Activated T-cell treated with anti-CD3 and anti-CD28 coated beads, Interleukin-2, amount 50 U/mL, for 1 hour (primary cell): ENCODE measurements at places on chromosomes 3 and 15.

- no peak for DNase-seq
These were observed 108.7 kb downstream of the MYO9A start for GRCh38 chr15:72009222-72009621.

DNA sequence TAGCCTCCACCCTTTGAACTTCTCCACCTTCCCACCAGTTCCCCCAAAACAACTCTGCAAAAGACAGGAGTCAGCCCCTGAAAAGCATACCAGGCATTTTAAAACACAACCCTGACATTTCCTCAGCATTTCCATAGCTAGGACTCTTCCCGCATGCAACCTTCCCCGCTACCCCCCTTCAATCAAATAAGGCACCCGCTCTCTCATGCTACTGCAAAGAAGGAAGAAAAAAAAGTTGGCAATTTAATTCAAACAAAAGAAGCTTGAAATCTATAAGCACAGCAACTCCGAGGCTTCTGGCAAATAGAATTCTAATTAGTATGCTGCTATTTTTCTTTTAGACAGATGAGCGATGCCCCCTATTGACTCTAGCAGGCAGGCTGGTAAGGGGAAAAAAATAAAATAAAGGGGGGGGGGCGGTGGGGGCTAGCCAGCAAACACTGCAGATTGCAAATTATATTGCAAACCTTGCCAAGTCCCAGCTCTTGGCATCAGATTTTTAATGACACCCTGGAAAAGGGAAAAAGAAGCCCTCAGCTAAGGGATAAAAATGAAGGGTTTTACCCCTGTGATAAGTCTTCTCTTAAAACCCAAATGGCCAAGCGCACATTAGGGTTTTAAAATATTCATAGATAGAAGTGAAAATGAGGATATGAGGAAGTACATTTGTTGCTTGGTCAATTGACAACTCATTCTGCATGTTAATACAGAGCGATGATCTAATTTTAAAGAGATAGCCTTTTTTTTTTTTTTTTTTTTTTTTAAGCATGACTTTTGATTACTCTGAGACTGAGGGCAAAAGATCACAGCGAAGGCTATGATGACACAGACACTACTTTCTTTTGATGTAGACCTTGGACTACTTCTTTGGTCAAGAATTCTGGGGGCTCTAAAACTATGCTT lies 255.2 kb downstream of the NR2F2 start:
- DNase-seq, result no peak

GRCh38 chr3:158121295-158121694 lies 11.4 kb downstream of the RSRC1 start:
- no peak for DNase-seq

- no peak for DNase-seq
These were observed 101.6 kb downstream of the MYLK start for GRCh38 chr3:123782488-123782887.

GRCh38 chr3:131658115-131658514 lies 155.3 kb upstream of the MRPL3 start:
- no peak for DNase-seq

GRCh38 chr15:96670389-96670788 lies 339.9 kb downstream of the NR2F2 start:
- DNase-seq, result no peak

DNA sequence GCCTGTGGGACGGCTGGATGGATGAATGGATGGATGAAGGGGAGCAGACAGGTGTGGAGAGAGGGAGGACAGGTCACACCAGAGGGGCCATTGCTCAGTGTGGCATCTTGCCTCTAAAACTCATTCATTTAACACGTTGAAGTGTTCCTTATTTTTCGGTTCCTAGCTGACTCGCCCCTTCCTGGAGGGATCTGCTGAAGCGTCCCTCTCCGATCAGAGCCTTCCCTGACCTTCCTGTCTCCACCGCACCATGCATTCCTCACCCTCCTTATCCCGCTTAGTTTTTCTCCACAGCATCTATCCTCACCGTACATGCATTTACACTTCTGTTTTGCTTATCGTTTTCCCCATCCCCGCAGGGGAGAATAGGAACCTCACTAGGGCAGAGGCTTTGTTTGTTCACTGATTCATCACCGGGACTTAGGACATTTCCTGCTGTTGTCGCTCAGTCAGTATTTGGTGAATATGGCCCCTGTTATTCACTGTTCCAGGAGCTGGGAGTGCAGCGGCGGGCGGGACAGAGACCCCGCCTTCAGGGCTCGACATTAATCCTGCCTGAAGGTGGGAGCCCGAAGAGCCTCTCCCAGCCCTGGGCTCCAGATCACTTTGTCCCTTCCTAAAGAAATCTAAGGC lies 32.0 kb downstream of the FOXL2 start:
- DNase-seq, result no peak

GRCh38 chr3:65829228-65829627 lies 209.5 kb downstream of the MAGI1 start:
- no peak for DNase-seq

- no peak for DNase-seq
These were observed 94.7 kb upstream of the RBMS3 start for GRCh38 chr3:29186131-29186599.

DNA sequence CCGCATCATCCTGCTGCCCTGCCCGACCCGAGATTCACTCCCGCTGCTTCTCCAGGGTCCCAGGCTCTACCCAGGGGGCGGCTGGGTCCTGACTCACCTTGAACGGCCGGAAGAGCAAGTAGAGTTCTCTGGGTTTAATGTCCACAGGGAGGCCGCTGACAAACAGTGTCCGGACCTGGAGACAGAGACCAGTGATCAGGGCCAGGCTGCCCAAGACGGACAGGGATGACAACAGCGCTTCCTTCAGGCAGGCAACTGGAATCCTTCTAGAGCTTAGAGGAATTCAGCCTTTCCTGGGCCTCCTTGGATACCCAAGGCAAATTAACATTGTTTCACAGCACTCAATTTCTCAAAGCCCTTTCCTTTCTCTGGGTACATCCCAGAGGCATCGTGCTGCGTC lies 23.9 kb downstream of the RBPMS2 start:
- DNase-seq, result no peak

- no peak for DNase-seq
These were observed 46.2 kb downstream of the CNTN6 start for GRCh38 chr3:1139071-1139470.

- no peak for DNase-seq
These were observed 18.2 kb downstream of the SSR3 start for GRCh38 chr3:156536524-156537316.

DNA sequence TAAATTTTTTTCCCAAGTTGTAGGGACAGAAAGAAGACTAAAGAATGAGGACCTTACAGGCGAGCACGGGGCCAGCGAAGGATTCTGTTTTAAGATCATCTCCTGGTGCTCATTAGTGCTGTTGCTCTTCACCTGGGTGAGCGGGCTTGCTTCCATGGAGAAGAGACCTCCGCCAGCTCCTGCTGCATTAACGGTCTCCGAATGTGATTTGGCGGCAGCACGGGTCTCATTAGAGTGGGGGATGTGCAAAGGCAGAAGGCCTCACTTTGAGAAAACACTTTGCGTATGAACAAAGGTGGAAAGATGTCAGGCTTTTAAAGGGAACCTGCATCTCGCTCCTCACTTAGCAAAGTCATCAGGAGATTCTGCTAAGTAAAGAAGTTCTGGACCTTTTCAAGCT lies 753.4 kb upstream of the CFAP20DC start:
- no peak for DNase-seq

- DNase-seq, result no peak
These were observed 222.4 kb downstream of the CD47 start for GRCh38 chr3:107868449-107868848.

DNA sequence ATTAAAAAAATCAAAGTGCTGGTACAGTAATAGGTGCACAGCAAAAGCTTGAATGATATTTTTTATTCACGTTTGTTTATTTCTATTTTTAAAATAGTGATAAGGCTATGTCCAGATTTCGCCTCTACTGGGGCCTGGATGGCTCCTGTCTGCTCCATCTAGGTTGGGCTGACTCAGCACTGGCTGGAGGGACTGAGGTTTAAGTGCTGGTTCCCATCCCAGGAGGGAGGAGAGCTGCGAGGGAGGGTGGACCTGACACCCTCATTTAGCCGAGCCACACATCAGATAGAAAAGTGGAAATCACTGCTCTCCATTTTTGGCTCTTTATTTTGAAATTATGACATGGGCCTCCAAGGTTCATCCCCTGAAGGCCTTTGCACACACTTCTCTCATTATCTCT lies 95.4 kb upstream of the AGBL1 start:
- no peak for DNase-seq

DNA sequence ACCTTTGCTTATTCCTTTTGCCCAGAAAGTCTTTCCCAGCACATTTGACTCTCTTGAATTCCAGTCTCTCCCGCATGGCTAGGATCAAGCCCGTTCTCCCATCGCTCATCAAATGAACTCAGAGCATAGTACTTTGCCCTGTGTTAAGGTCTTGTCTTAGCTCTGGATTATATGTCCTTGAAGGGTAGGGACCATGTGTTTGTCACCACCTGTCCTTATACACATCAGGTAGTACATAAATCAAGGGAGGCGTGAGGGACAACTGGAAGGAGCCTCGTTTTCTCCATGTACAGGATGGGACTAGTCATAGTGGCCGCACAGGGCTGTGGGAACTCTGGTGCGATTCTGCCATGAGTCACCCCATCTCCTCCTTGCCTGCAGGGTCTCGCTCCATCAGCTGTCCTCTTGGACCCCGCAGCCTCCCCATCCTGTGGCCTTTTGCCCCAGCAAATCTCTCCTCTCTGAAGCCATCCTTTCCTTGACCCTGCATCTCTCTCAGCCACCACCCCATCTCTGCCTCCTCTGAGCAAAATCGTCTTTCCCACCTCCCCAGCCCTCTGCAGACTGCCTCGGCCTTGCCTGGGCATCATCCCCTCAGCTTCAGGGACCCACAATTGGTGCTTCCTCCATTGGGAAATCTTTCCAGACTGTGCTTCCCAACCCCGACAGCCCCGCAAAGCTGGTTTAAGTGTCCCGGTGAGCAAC lies 33.4 kb upstream of the RAB6B start:
- DNase-seq, result no peak

DNA sequence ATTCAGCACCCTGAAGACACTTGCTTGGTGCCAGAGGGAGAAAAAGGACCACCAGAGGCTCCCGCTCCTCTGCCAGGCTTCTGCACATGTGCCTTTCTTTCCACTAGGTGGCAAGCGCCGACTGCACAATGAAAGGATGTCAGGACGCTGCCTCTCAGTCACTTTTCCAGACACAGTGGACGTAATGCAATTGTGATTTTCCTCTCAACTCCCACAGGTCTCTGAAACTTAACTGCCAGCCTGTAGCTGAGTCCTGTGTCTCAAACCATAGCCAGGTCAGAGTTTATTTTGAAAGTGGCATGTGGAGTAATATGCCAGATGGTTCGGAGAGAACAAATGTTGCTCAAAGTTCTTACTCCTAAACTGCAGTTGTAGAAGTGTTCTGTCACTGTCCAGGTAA lies 162.9 kb downstream of the ITPR1 start:
- no peak for DNase-seq

DNA sequence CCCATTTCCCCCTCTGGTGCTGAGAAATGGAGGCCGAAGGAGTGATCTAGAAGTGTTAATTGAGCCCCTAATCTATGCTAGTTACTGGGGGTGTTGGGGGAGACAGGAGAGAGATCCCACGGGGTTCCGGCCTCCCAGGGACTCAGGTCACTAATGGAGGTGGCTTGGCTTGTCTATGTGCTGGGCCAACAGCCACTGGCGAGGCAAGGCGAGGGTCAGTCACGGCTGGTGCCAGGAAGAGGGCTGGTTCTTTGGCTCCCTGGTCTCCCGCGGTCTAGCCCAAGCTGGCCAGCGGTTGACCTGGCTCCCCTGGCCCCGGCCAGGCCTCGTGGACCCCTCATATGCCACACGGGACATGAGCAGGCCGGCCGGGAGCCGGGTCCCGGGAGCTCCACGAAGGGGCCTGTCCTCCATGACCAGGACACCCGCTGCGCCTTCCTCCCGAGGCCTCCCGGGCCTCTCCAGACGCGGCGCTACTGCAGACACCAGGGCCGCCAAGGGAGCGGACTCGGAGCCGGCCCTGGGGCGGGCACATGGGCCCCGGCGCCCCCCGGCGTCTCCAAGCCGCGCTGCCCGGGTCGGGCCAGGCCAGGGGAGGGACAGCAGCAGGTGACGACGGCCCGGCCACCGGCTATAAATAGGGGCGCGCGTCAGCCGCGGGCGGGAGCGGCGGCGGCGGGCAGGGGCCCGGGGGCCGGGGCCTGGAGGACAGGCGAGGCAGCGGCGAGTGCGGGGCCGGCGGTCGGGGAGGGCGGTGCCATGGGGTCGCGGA lies at the start of gene ALPK3:
ALPK3 (plus strand) TSS at position 663 of the 772 bp plus-strand sequence; CDS start at position 760, 97 bp downstream.
- DNase-seq, result no peak

- DNase-seq, result no peak
These were observed 138.8 kb upstream of the TLE3 start for GRCh38 chr15:70236341-70237086.

GRCh38 chr3:53181024-53181371 lies 20.0 kb downstream of the PRKCD start:
- DNase-seq, result no peak

DNA sequence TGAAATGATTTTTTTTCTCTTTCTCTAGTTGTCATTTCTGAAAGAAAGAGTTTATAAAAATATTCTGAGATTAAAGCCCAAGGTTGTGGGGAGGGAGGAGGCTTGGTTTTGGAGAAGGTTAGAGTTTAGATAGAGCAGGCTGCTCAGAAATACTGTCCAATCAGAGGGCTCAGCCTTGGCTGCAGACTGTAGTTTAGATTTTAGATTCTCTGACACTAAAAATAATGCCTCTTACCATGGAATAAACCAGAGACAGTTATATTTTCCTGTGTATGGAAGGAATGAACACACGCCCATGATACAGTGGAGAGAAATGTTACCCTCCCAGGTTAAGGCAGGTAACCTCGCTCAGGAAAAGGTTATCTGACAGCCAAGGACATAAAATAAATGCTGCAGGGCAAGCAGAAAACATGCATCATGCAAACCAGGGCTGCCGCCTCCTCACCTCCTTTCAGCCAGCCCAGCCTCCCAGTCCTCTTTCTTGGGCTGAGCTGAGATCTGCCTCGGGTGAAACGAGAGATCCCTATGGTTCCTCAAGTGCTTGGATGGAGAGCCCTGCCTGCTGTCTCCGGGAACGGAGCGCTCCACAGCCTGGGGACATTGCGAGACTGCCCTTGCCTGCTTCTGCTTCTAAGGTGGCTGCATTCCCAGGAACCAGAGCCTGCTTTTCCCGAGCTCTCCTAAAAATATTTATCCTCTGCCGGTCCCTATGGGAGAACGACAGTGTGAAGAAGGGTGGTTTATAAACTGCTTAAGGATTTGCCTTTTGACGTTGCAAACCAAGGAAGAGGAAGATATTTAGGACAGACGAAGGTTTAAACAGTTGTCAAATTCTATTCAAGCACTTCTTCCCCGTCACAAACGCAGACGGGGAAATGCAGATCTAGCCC lies 848 bp downstream of the NCEH1 start:
- peak; percentile 19 for DNase-seq

- no peak for DNase-seq
These were observed 204.9 kb upstream of the CGNL1 start for GRCh38 chr15:57171426-57171825.

GRCh38 chr3:82736696-82737277 lies 975.3 kb upstream of the GBE1 start:
- no peak for DNase-seq
